ELF-1 (cell line): ENCODE measurements at places on chromosomes 16 and 17.

- no peak for DNase-seq
Observed at GRCh38 chr16:8998108-8998507, 34.4 kb upstream of the USP7 start.

DNA sequence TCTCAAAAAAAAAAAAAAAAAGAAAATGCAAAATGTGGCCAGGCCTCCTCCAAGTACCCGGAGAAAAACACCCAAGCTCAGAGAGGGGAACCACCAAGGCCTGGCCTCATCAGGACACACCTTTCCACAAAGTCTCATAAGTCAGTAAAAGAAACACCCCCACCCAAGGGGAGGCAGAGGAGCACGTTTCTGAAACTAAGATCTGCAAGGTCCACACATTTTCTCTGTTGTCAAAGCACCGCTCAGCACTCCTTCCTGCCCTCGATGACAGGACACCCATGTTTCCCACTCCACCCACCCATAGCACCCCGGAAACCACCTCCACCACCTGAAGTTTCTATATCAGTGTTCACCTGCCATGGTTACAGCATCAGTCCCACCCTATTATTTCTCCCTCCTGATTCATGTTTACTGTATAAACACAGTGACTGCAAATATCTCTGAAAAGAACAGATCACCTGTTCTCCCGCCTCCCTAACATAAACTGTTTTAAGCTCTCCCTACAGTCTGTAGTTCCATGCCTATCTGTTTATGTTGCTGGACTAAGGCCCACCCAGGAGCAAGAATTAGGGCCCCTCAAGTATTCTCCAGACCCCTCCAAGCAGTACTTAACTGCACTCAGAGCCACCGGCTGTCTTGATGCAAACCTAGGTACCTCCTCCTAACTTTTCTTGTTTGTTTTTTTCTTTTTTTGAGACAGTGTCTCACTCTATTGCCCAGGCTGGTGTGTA is 2.0 kb downstream of the CORO7 start:
- DNase-seq = no peak

DNA sequence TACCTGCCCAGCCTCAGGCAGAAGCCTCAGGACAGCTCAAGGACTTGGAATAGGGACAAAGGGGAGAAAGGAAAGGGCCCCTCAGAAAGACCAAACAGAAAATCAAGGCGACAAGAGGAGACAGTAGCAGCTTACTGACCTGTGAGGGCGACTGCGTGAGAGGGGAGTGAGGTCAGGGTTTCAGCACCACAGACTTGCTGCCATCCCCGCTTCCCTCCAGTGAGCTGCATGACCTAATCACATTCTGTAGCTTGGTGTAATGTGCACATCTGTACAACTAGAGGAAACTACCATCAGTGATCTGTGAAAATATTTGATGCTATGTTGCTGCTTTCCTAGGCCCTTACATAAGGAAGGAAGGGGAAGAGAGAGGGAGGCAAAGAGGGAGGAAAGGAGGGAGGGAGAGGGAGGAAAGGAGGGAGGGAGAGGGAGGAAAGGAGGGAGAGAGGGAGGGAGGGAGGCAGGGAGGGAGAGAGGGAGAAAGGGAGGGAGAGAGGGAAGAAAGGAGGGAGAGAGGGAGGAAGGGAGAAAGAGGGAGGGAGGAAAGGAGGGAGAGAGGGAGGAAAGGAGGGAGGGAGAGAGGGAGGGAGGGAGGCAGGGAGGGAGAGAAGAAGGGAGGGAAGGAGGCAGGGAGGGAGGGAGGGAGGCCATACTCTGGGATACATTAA is 404.9 kb upstream of the CDH5 start:
- no peak for DNase-seq

GRCh38 chr16:84416407-84417321 is 48.3 kb downstream of the ATP2C2 start:
- DNase-seq = no peak

DNA sequence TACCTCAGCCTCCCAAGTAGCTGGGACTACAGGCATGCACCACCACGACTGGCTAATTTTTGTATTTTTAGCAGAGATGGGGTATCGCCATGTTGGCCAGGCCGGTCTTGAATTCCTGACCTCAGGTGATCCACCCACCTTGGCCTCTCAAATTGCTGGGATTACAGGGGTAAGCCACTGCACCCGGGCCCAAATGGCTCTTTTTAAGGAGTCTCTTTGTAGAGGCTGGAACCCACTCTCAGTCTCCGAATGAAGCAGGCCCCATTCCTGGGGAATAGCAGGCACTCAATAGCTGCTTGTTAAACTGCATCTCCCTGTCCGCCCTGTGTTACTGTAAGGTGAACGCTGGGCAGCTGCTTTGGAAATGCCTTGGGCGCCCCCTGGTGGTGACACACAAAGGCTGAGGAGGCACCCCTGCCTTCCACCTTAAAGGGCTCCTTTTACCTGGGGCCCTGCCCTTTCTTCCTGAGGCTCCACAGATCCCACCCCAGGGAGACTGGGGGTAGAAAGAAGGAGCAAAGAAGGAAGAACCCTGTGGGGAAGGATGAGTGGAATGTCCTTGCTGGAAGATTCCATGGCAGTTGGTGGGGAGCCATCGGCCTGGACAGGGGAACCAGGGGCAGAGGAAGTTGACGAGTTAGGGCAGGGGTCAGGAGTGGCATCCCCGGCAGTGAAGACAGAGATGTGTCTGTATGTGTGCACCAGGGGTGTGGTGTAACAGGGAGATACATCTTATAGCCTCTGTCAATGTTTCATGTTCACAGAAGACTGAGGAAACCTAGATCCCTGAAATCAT is 6.1 kb upstream of the SP2 start:
- peak; percentile 94 for DNase-seq

GRCh38 chr16:82083710-82084353 is 48.8 kb downstream of the HSD17B2 start:
- no peak for DNase-seq

GRCh38 chr16:29844575-29845331 is 18.3 kb downstream of the CDIPT start:
- no peak for DNase-seq

DNA sequence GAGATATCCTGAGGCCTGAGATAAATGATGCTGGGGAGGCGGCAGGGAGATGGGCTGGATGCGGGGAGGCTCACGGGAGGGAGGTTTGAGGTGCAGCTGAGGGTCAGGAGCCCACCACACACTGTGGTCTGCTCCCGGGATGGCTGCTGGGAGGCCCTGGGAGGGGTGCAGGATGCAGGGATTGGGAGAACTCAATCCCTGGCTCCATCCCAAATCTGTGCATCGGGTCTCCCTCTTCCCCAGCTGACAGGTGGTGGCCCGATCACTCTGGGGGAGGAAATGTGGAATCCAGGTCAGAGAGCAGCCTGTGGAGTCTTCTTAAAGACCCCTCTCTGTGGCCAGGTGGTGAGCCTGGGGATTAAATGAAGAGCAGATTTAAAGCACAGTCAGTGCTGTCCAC is 12.0 kb downstream of the PHB1 start:
- DNase-seq = no peak

DNA sequence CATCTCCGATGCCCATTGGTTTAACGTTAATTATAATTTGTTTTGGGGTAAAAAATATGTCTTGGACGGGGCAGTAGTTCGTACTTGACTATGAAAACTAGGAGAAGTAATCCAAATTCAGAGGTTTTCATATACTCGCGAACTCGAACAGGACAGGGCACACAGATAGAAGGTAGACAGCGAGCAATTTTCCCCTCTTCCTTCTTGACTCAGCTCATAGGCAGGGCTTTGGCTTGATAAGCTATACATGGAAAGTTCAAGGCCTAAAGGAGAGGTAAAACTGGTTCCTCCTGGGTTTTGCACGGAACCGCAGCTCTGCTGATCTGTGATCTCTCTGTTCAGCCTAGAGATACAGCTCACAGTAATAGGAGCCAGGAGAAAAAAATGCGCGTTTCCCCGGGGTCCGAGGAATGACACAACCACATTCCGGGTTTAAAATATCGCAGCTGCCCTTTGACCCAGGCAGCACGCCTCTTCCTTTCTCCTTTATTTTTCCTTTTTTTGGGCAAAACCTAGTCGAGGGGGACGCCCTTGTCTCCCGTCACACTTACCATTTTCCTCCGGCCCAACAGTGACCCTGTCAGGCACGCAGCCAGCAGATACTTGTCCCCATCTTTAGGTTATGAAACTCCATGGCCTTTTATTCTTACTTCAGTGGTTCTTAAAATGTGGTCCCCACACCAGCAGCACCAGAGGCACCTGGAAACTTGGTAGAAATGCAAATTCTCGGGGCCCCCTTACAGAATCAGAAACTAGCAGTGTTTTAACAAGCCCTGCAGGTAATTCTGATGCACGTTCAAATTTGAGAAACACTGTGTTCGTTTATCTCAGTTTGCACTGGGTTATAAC is 1.7 kb upstream of the LASP1 start:
- peak; percentile 87 for DNase-seq

- no peak for DNase-seq
Observed at GRCh38 chr16:66798161-66798560, 3.2 kb downstream of the TERB1 start.

GRCh38 chr16:72875291-72876031 is 172.5 kb downstream of the ZFHX3 start:
- no peak for DNase-seq

DNA sequence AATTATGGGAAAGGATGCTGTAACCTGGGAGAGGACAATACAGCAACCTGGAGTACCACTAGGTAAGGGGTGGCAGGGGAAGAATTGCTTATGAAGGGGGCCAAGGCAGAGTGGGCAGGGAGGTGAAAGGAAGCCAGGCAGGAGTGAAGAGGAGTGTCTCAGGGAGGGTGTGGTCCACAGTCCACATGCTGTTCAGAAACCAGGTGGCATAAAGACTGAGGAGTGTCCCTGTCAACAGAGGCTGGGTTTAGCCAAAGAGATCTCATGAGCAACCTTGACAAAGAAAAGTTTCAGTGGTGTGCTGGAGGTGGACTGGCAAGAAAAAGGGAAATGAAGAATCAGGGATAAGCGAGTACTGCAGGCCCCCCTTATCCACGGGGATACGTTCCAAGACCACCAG is 88.4 kb downstream of the SPACA3 start:
- no peak for DNase-seq

- no peak for DNase-seq
Observed at GRCh38 chr17:9842057-9842758, 16.5 kb downstream of the GLP2R start.

DNA sequence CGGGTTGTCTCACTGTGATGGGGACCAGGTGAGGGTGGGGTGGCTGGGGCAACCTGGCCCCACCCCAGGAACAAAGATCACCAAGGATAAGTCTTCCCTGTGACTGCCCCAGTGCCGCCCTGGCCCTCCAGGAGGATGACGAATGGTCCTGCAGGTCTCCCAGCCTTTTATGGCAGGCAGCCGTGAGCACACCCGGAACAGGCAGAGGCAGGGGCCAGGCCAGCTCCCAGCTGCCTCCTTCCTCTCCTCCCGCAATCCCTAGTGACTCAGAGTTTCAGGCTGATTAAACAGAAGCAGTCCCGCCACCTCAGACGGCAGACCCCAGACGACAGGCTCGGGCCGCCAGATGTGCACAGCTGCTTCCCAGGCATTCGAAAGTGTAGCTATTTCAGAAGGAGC is 13.3 kb downstream of the JUP start:
- peak; percentile 89 for DNase-seq

DNA sequence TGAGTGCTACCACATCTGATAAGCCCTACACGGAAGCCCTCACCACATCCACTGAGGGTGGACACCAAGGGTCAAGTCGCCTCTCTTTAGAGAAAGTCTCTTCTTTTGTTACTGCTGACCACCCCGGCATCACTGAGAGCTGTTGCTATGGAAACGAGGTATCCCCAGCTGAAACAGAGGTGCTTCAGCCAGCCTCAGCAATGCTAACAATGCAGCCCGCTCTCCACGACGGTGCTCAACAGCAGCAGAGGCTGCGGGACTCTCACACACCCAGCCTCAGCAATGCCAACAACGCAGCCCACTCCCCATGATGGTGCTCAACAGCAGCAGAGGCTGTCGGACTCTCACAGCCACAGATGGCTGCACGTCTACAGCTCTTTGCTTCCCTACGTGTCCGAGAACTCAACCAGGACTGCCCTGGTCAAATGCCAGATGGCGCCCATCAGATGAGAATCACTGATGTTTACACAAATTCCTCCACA is 41.4 kb downstream of the VPS53 start:
- peak; percentile 34 for DNase-seq

DNA sequence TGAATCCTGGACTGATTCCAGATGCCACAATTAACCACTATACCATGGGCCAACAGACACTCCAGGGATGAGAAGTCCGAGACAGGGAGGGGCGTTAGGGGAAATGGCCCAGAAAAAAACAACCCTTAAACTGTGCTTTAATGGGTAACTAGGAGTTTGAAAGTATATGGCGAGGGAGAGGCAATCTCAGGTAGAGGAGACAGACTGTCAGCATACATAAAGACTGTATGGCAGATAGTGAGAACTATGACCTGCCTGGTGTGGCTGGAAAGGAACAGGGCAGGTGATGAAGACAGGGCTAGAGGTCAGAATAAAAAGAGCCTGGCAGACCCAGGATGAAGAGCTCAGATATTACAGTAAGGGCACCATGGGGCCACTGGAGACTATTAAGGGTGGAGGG is 8.1 kb downstream of the ZZEF1 start:
- DNase-seq = no peak

GRCh38 chr17:81607431-81607830 is 29.5 kb downstream of the NPLOC4 start:
- no peak for DNase-seq

DNA sequence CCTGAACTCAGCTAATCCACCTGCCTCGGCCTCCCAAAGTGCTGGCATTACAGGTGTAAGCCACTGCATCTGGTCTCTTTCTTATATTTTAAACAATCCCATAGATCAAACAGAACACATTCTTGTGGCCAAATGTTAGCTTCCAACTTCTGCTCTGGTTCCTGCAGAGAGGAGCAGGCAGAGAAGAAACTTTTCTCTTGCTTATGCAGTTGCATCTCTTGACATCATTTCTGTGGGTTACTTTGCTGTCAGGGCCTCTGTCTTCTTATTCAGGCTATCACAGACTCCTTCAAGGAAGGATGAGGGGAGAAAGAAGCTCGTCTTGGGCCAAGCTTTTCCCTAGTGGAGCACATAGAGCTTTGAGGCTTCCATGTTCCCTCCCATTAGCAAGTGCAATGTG is 7.8 kb downstream of the HSD17B2 start:
- DNase-seq = no peak
